ENCODE measurements at places on chromosomes 5 and 9.

DNA sequence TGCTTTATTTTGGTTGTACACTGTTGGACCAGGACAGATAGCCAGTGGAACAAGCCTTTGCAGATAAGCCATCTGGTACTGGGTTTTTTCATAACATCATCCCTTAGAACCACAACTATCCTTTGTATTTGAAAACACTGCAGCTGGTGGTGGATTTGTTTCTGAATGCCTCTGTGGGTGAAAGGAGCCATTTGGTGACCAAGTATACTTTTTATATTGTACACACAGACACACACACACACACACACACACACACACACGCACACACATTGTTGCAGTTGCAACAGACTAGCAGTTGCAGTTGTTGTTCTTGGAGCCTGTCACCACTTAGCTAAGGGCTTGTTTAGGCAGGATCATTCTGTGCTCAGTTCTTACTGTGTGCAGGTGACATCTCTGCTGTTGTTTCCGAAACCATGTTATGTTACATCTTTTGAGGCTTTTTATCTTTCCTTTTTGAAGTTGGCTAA lies 22.9 kb upstream of the CAVIN4 start:
- no peak overlapping the region for H3K4me3 ChIP-seq
- DNase-seq, result no peak
- H3K36me3 ChIP-seq, result no peaks in the 10 kb centered on the region
- no peak overlapping the region for H3K27ac ChIP-seq

- H3K36me3 ChIP-seq, result no peaks in the 10 kb centered on the region
- 0 out of 2 replicates have a peak, but pooled peaks cover 2% of the 10 kb centered on the region for H3K27me3 ChIP-seq
- H3K27ac ChIP-seq, result no peak overlapping the region
These were observed 6.6 kb downstream of the DTWD2 start for GRCh38 chr5:118981783-118982182.

DNA sequence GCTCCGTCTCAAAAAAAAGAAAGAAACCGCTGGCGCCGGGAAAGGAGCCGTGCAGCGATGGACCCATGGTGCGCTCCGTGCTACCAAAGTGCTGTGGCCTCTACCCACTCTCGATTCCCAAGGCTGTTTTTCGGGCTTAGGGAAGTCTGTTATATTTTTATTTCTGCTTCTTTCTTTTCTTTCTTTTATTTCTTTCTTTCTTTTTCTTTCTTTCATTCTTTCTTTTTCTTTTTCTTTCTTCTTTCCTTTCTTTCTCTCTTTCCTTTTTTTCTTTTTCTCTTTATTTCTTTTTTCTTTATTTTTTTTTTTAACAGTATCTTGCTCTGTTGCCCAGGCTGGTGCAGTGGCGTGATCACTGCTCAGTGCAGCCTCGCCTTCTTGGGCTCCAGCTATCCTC lies 87.5 kb downstream of the ANXA2R start:
- no peaks in the 10 kb centered on the region for H3K27me3 ChIP-seq
- DNase-seq, result peak; percentile 27
- no peak overlapping the region for H3K27ac ChIP-seq
- peaks cover 35% of the 10 kb centered on the region for H3K4me1 ChIP-seq
- H3K4me3 ChIP-seq, result peak overlapping the region; percentile 63
- H3K36me3 ChIP-seq, result no peaks in the 10 kb centered on the region

- H3K4me3 ChIP-seq, result no peak overlapping the region
- H3K27ac ChIP-seq, result no peak overlapping the region
- no peaks in the 10 kb centered on the region for H3K36me3 ChIP-seq
- no peak for DNase-seq
These were observed 591.1 kb downstream of the DTWD2 start for GRCh38 chr5:118397236-118397635.

DNA sequence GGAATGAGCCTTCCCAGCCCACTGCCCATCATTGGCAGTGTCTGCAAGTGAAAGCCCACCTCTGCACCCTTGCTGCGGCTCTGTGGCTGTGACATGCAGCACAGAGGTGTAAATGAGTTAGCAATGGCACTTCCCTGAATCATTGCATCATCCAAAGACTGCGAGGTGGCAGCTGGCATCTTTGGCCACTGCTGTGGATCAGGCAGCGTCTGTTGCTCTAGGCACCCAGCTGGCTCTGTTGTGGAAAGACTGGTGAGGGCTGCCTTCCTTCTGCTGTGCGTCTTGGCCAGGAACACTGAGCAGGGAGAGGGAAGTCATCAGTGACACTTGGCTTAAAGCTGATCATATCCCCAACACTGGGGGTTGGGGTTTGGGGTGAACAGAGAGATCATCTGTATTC lies 64.5 kb downstream of the MFAP3 start:
- H3K4me3 ChIP-seq, result no peak overlapping the region
- DNase-seq, result no peak
- no peaks in the 10 kb centered on the region for H3K36me3 ChIP-seq
- H3K4me1 ChIP-seq, result peaks cover 36% of the 10 kb centered on the region
- H3K27me3 ChIP-seq, result no peaks in the 10 kb centered on the region
- H3K27ac ChIP-seq, result no peak overlapping the region

DNA sequence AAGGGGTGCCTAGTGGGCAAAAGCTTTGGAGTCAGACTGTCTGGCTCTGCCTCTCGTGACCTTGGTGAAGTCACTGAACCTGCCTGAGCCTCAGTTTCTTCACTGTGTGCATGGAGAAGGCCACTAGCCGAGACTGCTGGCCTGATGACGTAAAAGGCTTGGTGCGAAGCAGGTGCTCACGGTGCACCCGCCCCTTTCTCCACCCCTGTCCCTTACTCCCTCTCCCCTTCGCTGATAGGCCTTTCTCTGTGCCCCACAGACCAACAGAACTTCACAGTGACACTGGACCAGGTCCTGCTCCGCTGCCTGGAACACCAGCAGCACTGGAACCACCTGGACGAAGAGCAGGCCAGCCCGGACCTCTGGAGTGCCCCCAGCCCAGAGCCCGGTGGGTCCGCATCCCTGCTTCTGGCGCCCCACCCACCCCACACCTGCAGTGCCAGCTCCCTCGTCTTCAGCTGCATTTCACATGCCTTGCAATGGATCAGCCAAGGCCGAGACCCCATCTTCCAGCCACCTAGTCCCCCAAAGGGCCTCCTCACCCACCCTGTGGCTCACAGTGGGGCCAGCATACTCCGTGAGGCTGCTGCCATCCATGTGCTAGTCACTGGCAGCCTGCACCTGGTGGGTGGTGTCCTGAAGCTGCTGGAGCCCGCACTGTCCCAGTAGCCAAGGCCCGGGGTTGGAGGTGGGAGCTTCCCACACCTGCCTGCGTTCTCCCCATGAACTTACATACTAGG lies 10.4 kb downstream of the FPGS start:
- no peak overlapping the region for H3K27ac ChIP-seq
- no peak overlapping the region for H3K4me3 ChIP-seq
- H3K36me3 ChIP-seq, result peaks cover 22% of the 10 kb centered on the region
- DNase-seq, result no peak

- no peaks in the 10 kb centered on the region for H3K27me3 ChIP-seq
- H3K4me1 ChIP-seq, result no peaks in the 10 kb centered on the region
- no peak for DNase-seq
These were observed 677.5 kb downstream of the ACTL7B start for GRCh38 chr9:108178318-108178717.

DNA sequence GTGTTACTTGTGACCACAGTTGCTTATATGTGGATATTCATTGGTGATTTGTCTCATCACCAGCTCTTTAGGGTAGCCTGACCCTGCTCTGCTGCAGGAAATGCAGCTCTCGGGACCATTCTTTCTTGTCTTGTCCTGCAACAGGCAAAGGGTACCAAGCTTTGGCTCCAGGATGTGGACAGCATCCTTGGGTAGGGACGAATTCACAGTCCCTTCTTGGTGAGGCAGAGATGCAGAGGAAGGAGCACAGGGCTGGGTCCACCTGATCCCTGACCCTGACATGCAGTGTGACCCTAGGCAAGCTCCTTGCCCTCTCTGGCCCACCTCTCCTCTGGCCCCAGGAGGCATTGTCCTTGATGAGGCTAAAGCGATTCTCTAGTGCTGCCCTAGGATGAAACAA lies 37.0 kb upstream of the SYNPO start:
- no peak for DNase-seq
- H3K4me1 ChIP-seq, result no peaks in the 10 kb centered on the region
- no peaks in the 10 kb centered on the region for H3K27me3 ChIP-seq
- H3K27ac ChIP-seq, result no peak overlapping the region
- no peak overlapping the region for H3K4me3 ChIP-seq
- no peaks in the 10 kb centered on the region for H3K36me3 ChIP-seq

DNA sequence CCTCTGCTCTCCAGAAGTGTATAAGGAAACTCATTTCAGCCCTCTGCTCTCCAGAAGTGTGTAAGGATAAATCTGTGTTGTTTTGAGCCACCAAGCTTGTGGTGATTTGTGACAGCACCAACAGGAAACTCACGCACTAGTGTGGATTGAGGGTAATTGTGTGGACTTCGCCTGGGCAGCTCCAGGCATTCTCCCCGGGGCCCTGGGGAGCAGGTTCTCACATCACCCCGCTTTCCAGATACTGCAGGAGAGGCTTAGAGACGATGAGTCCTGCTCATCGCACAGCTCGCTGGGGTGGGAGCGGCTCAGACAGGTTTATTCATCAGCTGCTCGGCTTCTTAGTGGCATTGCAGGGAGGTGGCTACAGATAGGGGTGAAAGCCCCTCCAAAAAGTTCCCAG lies 38.4 kb upstream of the RNF130 start:
- no peak overlapping the region for H3K27ac ChIP-seq
- DNase-seq, result no peak
- H3K27me3 ChIP-seq, result no peaks in the 10 kb centered on the region
- no peaks in the 10 kb centered on the region for H3K36me3 ChIP-seq

- H3K36me3 ChIP-seq, result no peaks in the 10 kb centered on the region
- H3K27me3 ChIP-seq, result no peaks in the 10 kb centered on the region
- DNase-seq, result no peak
These were observed 1.5 kb upstream of the KCNN2 start for GRCh38 chr5:114360357-114360756.

DNA sequence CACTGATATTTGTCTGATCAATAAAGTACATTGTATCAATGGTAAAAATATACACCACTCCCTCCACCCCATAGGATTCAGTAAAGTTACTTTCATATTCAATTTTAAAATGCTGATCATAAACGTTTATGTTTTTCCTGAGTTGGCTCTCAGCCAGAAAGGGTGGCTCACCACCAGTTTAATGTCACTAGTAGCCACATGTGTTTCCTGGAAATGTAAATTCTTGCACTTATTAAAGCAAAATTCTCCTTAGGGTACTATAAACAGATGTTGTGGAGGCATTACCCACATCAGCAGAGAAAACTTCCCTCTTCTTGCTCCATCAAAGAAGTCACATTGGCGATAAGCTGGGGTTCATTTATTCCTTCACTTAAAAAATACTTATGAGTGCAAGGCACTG lies 210.3 kb downstream of the SREK1 start:
- no peaks in the 10 kb centered on the region for H3K36me3 ChIP-seq
- H3K27ac ChIP-seq, result no peak overlapping the region
- no peak overlapping the region for H3K4me3 ChIP-seq
- DNase-seq, result no peak

GRCh38 chr9:38010918-38011704 lies 57.9 kb downstream of the SHB start:
- no peaks in the 10 kb centered on the region for H3K27me3 ChIP-seq
- H3K4me3 ChIP-seq, result peak overlapping the region; percentile 41
- peak; percentile 81 for DNase-seq
- H3K27ac ChIP-seq, result peak overlapping the region; percentile 99
- no peaks in the 10 kb centered on the region for H3K36me3 ChIP-seq
- peaks cover 97% of the 10 kb centered on the region for H3K4me1 ChIP-seq

DNA sequence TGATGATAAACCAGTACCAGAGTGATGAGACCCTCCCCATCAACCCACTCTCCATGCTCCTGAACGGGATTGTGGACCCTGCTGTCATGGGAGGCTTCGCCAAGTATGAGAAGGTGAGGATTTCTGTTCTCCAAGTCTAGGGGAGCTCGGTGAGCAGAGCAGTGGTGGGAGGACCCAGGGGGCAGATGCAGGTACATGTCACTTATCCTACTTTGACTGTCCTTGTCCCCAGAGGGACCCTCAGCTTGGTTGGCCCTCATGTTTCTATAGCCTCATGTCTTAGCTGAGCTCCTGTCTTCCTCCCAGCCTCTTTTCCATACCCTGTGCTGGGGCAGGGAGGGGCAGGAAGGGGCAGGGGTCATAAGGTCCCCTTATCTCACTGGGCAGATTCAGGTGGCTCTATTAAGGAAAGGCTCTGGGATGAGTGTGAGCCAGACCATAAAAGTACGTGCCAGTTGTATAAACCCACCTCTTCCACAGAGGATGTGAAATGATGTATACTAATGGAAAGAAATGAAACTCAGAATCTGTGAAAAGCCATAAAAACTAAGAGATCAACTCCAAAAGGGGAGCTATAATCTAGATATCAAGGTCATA lies 38.0 kb upstream of the FOXI1 start:
- H3K36me3 ChIP-seq, result peaks cover 39% of the 10 kb centered on the region
- peak; percentile 82 for DNase-seq
- H3K4me3 ChIP-seq, result peak overlapping the region; percentile 44
- no peaks in the 10 kb centered on the region for H3K27me3 ChIP-seq

- H3K27me3 ChIP-seq, result no peaks in the 10 kb centered on the region
- H3K4me3 ChIP-seq, result no peak overlapping the region
- H3K27ac ChIP-seq, result no peak overlapping the region
- H3K4me1 ChIP-seq, result no peaks in the 10 kb centered on the region
These were observed 49.8 kb downstream of the FSTL4 start for GRCh38 chr5:133562554-133562953.

- no peaks in the 10 kb centered on the region for H3K4me1 ChIP-seq
- DNase-seq, result no peak
- no peaks in the 10 kb centered on the region for H3K36me3 ChIP-seq
- H3K27ac ChIP-seq, result no peak overlapping the region
- no peaks in the 10 kb centered on the region for H3K27me3 ChIP-seq
- H3K4me3 ChIP-seq, result no peak overlapping the region
These were observed 9.3 kb upstream of the ADRA1B start for GRCh38 chr5:159906943-159907342.

DNA sequence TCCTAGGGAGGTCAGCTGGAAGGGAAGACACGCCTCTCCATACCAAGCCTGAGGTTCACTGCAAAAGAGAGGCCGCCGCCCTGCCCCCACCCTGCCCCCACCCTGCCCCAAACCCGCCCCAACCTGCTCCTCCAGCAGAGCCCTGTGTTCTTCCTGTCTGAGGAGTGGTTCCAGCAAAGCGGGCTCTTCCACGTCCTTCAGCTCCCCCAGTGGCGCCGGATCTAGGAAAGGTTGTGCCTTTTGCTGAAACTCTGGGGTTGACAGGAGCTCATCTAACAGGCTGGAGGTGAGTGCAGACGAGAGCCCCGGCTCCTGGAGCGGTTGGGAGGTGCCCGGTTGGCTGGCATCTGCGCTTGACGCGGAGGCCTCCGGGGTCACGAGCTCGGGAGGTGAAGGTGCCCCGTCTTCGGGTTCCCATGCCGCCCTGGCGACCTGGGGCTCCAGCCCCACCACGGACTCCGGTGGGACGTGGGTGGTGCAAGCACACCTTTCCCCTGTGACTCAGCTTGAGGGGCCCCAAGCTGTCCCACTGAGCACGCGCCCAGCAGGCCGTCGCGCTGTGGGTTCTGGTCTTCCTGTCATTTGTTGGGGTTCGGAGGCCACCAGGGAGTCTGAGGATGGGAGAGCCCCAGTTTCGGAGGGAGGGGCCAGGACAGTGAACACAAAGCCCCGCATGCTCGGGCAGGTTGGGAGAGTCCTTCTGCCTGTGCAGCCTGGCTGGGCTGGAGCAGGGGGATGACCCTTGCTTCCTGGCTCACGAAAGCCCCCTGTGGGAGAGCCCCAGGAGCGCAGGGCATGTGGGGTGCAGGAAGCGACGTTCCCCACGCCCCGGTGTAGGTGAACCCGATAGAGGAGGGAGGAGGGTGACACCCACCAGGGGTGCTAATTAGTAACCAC lies 1467.1 kb downstream of the FOXD4L5 start:
- H3K36me3 ChIP-seq, result no peaks in the 10 kb centered on the region
- H3K27me3 ChIP-seq, result no peaks in the 10 kb centered on the region

Measured in Karpas-422 (cell line).